Stimulated activated CD8-positive, alpha-beta memory T cell treated with anti-CD3 and anti-CD28 coated beads, Interleukin-7, amount 100 ng/mL, for 1 hour (primary cell): ENCODE measurements at places on chromosomes 3 and 15.

DNA sequence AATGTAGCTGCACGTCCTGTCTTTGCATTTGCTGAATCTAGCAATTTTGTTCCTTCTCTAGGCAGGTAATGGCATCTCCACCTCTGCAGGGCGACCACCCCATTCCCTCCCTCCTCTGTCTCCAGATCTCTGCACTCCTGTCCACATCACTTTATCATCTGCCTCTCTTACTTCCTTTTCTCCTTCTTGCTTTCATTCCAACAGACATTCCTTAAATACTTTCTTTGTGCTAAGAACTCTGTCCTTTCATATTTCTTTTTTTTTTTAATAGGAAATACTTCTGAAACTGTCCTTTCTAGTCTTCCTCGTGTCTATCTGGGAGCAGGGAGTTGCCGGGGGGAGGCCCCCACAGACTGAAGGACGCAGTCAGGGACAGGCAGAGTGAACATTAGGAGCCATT is 7.2 kb downstream of the ITIH3 start:
- DNase-seq: no peak

- no peak for DNase-seq
Observed at GRCh38 chr3:153051427-153052095, 110.5 kb upstream of the RAP2B start.

DNA sequence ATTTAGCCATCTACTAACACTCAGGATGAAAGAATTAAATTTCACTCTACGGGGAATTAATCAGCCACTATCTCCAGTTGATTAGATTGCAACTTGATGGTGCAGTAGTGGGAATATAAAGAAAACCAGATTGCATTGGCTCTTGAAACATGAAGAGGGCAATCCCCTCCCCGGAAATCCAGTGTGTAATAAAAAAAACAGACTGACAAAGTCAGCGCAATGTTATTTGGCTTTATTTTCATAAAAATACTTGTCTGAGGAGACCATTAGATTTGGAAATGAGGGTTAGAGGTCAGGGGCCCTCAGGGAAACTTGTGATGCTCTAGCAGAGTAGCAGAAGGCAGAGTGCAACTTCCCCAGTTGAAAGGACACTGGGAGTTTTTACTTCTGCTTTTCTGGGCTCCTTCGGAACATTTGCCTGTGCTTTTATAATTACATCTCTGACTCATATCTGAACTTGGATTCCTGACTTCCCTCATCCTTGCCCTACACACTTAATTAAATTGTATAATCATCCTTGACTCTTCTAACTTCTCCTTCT is 326.8 kb downstream of the TUSC7 start:
- DNase-seq: no peak

GRCh38 chr3:154011036-154011435 is 110.2 kb upstream of the ARHGEF26 start:
- no peak for DNase-seq

- DNase-seq: no peak
Observed at GRCh38 chr3:164194842-164195241, 883.5 kb downstream of the SI start.

GRCh38 chr15:49122541-49123062 is 32.8 kb downstream of the COPS2 start:
- no peak for DNase-seq

GRCh38 chr3:142857056-142857455 is 31.8 kb downstream of the PCOLCE2 start:
- DNase-seq: no peak

- DNase-seq: no peak
Observed at GRCh38 chr15:79513940-79514339, 81.8 kb downstream of the MINAR1 start.

DNA sequence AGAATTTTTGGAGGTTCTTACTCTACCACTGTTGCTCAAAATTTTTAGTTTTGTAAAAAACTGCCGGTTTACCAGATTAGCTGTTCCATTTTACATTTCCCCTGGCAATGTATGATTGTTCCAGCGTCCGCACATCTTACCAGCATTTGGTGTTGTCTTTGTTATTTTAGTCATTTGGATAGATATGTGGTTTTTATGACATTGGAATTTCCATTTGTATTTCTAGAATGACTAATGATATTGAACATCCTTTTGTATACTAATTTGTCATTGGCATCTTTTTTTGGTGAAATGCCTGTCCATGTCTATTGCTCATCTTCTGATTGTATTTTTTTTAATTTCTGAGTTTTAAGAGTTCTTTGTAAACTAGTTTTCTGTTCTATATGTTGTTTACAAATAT is 28.5 kb downstream of the LRRC28 start:
- no peak for DNase-seq

GRCh38 chr3:161267646-161268045 is 46.5 kb downstream of the NMD3 start:
- DNase-seq: no peak

- no peak for DNase-seq
Observed at GRCh38 chr3:150760431-150761200, 2.4 kb downstream of the SIAH2 start.

DNA sequence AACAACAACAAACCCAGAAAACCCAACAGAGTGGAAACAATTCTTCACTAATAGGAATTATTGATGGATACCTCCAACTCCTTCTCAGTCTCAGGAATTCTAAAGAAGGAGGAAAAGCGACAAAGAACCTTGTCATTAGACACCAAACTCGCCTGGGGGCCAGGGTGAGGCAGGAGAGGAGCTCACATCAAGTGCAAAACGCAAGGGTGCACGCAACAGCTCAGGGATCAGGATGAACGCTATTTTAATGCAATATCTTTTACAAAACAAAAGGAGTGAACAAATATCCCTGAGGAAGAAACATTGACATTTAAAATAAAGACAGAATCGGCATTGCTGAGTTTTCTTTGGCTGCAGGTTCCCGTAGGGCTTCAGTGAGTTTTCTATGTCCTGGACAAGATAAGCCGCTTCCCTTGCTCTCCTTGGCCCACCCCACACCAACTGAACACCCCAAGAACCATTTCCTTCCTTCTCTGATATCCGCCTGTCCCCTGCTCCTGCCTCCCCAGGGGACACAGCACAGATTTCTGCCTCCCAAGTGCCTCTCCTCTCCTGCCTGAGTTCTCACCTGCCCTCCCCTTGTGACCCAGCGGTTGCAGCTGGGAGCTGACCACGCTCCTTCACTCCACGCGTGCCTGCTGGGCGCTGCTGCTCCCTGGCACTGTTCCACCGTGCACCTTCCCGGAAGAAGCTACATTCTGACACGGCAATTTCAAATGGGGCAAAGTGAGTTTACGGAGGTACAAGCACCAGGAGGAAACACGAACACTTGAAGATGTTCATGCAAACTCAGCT is 63.0 kb downstream of the ATP10A start:
- DNase-seq: no peak

DNA sequence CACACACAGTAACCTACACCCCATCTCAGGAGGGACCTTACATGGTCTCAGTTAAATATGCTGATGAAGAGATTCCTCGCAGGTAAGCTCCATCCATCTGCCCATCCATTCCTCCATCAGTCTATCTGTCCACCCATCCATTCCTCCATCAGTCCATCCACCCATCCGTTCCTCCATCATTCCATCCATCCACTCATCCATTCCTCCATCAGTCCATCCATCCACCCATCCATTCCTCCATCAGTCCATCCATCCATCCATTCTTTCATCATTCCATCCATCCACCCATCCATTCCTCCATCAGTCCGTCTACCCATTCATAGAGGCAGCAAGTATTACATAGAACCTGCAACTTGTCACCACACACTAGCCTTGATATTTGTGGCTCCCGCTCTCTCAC is 77.9 kb downstream of the DNASE1L3 start:
- no peak for DNase-seq

GRCh38 chr3:145145461-145145860 is 1015.5 kb downstream of the PLOD2 start:
- DNase-seq: no peak

GRCh38 chr15:90201130-90201943 is at the start of gene SEMA4B:
TSS of gene SEMA4B (plus strand) at chr15:90201330. CDS start at chr15:90201579, 249 bp downstream.
- DNase-seq: no peak

DNA sequence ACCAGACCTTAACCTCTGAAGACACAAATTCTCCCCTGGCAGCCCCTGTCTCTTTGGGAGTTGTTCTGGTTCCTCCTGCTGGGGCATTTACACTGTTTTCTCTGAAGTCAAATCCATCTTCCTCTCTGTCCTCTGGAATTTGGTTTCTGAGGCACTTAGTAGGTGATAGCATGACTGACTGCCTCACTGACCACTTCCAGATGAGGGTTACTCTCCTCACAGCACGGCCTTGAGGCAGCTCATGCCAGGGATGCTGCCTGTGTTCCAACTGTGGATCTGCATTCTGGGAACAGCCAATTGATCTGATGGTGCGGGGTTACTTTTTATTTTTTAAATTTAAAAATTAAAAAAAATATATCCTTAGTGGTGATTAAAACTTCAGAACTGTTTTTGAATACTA is 140.9 kb upstream of the ROPN1 start:
- no peak for DNase-seq
